Right cardiac atrium (tissue), 5 donors: ENCODE measurements at places on chromosomes 2 and 18. TPM values are rescaled to one million over a fixed set of nuclear protein-coding genes. Genes with fewer than 3 reads are reported as not detected.
A peak's percentile ranks its signal among the peaks of the same experiment; 100 is the strongest.

- peak; percentile 69 for DNase-seq
Observed at GRCh38 chr2:197164141-197164754, 146.3 kb downstream of the ANKRD44 start.

DNA sequence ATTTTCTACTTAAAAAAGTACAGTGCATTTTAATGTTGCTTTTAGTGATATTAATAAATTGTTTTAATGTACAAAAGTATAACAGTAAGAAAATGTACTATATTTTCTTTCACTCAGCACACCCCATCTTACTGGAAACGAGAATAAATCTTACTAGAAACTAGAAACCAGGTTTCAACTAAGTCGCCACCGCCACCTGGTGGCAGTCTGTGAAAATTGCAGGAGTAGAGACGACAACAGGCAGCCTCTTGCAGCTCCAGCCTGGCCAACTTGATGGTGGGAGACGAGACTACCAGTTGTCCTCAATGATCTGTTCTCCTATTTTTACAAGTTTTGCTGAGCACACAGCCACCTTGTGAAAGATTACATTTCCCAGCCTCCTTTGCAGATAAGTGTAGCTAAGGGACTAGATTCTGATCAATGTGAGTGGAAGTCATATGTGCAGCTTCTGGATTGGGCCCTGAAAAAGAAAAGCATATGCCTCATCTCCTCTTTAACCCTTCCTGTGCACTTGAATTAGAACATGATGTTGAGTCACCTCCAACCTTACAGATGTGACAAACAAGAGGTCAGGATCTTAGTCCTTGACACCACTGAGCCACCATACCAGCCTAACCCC lies 8.7 kb downstream of the OTOF start:
- peak; percentile 66 for DNase-seq

- DNase-seq = no peak
Observed at GRCh38 chr2:159609811-159610549, 6.4 kb downstream of the BAZ2B start.

- DNase-seq = no peak
Observed at GRCh38 chr18:47593744-47594472, 336.6 kb downstream of the SMAD2 start.

DNA sequence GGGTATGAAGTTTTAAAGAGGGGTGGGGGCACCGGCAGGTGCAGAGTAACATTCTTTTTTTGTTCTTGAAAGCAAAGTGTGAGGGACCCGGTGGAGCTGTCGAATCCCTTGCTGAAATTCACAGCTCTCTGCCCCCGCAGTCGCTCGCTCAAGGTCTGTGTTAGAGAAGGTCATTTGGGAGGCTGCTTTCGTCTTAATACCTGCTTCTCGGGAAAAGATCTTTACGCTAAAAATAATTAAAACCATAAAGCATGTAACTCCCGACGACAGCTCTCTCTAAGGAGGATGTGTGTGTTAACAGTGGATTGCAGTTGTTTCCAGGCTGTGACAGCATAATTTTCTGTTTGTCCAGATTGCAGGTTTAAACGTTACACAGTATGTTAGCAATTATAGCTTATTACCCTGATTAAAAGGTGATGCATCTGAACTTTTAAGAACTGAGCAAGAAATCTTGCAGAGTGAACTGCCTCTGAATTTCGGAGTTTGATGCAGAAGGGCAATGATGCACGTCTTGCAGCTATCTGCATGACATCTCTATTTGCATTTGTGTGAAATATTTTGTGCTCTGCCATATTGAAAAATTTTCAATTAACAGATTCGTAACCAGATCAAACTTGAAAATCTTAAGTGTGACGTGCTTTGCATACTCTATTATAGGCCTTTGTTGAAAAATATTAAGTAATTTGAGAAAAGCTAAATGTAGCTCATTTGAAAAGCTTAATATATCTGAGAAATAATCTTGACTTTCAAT lies 954 bp downstream of the RAPGEF4 start:
- DNase-seq = no peak

- no peak for DNase-seq
Observed at GRCh38 chr2:137155356-137156104, 390.2 kb downstream of the THSD7B start.

- DNase-seq = no peak
Observed at GRCh38 chr2:215619022-215619958, 183.4 kb upstream of the FN1 start.

GRCh38 chr2:231315896-231316295 lies 79.6 kb upstream of the B3GNT7 start:
- no peak for DNase-seq

GRCh38 chr18:58367425-58368140 lies 261.3 kb downstream of the ALPK2 start:
- DNase-seq = no peak

- no peak for DNase-seq
Observed at GRCh38 chr2:69139778-69140670, 127.0 kb downstream of the ANTXR1 start.

DNA sequence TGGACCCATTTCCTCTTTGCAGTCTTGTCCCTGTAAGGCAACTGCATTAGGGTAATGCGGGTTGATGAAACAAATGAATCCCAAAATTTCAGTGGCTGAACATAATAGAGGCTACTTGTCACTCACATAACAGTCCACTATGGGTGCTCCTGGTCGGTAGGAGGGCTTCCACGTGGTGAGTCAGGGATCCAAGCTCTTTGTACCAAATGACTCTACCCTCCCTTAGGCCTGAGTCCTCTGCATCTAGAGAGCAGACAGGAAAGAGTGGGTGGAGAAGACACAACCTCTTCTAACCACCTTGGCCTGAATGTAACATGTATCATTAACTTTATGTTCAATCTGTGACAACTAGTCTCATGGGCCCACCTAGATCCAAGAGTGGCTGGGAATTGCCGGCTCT lies 86.2 kb upstream of the HAAO start:
- DNase-seq = no peak

- no peak for DNase-seq
Observed at GRCh38 chr18:41879256-41879655, 75.8 kb upstream of the PIK3C3 start.

- DNase-seq = no peak
Observed at GRCh38 chr2:32752205-32752604, 124.4 kb downstream of the TTC27 start.

- no peak for DNase-seq
Observed at GRCh38 chr2:73697606-73698005, 39.5 kb downstream of the TPRKB start.

DNA sequence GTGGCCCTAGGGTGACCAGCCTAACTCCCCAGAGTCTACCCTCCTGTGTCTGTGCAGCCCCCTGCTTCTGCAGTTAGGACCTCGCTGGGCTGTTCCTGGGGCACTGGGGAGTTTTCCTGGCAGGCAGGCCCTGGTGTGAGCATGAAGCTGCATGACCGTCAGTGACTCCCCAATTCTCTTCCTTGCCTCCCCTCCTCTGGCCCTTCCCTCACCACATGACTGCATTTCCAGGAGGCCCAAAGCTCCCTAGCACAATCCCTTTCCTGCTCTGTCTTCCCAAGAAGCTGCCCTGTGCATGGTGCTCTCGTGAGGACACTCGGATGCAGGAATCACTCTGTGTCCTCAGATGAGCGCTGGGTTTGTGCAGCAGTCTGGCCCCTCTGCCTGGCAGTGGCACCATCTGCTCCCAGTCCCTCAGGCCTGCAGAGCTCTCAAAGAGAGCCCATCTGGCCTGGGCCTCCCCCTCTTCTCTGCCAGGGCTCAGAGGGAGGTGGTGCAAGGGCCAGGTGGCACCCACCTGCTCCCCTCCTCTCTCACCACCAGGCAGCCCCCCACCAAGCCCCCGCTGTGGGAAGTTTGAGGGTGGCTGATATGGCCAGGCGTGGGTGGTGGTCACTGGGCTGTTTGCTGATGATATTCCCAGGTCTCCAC lies 125.6 kb upstream of the HS6ST1 start:
- DNase-seq = no peak

AQP12B gene
- total RNA-seq = not detected

FAP gene
- total RNA-seq = 0.97 TPM

LBX2 gene
- 1.2 TPM for total RNA-seq

POTEC gene
- total RNA-seq = not detected

CLEC4F gene
- 0.12 TPM for total RNA-seq

SLC11A1 gene
- 6.4 TPM for total RNA-seq

DUSP28 gene
- total RNA-seq = 12.4 TPM

TCF7L1 gene
- total RNA-seq = 12.0 TPM

SF3B1 gene
- total RNA-seq = 182 TPM

RAPH1 gene
- total RNA-seq = 21.4 TPM

MALL gene
- total RNA-seq = 8.1 TPM

KLHL14 gene
- not detected for total RNA-seq

DSC2 gene
- 20.5 TPM for total RNA-seq
